ENCODE measurements at places on chromosomes 11 and 22.
A peak's percentile ranks its signal among the peaks of the same experiment; 100 is the strongest.

GRCh38 chr11:2171591-2172003, at the start of gene TH:
TSS of gene TH (minus strand) at chr11:2171815. CDS start at chr11:2171786, 29 bp downstream.
- DNase-seq = no peak

GRCh38 chr11:117962826-117963225, 23.4 kb upstream of the IL10RA start:
- no peak for DNase-seq

DNA sequence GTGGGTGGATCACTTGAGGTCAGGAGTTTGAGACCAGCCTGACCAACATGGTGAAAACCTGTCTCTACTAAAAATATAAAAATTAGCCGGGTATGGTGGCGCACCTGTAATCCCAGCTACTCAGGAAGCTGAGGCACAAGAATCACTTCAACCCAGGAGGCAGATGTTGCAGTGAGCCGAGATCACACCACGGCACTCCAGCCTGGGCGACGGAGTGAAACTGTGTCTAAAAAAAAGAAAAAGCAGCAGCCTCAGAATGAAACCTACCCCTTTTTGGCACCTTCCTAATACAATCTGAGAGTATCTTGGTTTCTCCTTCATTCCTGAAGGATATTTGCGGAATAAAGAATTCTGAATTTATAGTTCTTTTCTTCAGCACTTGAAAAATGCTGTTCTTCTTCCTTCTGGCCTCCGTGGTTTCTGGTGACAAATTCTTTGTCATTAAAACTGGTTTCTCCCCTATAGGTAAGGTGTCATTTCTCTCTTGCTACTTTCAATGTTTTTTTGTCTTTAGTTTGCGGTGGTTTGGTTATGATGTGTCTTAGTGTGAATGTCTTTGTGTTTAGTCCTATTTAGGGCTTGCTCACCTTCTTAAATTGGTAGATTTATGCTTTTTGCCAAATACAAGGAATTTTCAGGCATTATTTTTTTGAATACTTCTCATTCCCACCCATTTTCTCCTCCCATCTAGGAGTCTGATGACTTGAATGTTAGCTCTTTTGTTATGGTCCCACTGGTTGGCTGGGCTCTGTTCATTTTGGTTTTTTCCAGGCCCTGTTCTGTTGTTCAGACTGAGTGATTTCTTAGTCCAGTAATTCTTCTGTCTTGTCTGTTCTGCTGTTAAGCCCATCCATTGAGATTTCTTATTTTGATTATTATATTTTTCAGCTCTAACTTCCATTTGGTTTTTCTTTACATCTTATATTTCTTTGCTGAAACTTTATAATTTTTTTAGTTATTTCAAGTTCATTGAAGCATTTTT, 15.4 kb downstream of the ASRGL1 start:
- no peak for DNase-seq

- DNase-seq = no peak
These were observed 23.3 kb upstream of the MMP7 start for GRCh38 chr11:102553835-102554282.

DNA sequence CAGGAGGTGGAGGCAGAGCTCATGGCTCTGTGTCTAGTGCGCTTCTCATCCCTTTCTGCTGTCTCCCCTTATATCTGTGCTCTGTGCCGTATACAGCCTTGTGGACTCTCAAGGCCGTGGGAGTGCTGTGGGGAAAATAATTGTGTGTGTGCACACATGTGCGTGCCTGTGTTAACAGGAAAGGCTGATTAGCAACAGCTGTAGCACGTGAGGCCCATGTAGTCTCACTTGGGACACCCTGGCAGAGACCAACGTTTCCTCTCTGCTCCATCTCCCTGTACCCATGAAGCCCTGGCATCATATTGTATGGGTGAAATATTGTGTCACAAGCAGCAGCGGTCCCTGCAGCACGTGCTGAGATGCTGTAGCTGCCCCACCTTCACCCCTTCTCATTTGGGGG, 109.3 kb downstream of the LRRC32 start:
- DNase-seq = no peak

- DNase-seq = peak; percentile 45
These were observed 4.0 kb downstream of the TECTA start for GRCh38 chr11:121105063-121105480.

- DNase-seq = no peak
These were observed 12.8 kb upstream of the SPI1 start for GRCh38 chr11:47391077-47391583.

DNA sequence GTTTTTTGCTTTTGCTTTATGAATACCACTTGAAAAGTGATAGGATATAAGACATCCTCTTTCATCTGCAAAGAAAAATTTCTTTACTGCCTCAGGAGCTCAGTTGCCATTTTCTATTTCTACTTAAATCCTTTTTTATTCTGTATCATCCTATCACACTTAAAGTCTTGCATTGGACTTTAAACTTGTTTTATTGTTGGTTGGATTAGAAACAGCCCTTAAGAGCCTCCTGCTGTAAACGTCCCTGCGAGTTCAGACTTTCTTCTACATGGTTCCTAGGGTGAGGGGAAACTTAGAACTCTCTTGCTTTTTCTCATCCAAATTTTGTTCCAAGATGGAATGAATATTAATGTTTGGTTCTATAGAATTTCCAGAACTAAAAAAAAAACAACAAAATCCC, 234.3 kb downstream of the JRKL start:
- no peak for DNase-seq

DNA sequence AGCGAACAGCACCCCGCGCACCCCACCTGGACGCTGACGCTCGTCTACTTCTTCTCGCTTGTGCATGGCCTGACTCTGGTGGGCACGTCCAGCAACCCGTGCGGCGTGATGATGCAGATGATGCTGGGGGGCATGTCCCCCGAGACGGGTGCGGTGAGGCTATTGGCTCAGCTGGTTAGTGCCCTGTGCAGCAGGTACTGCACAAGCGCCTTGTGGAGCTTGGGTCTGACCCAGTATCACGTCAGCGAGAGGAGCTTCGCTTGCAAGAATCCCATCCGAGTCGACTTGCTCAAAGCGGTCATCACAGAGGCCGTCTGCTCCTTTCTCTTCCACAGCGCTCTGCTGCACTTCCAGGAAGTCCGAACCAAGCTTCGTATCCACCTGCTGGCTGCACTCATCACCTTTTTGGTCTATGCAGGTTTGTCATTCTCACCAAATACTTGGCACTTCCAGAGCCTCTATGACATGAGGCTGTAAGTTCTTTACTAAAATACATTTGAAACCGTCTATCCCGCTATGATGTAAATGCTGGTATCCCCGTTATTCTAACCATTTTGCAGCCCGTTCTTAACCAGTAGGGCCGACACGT, 535 bp downstream of the AQP11 start:
- DNase-seq = no peak

GRCh38 chr22:45828841-45829240, 148.1 kb downstream of the WNT7B start:
- DNase-seq = no peak

DNA sequence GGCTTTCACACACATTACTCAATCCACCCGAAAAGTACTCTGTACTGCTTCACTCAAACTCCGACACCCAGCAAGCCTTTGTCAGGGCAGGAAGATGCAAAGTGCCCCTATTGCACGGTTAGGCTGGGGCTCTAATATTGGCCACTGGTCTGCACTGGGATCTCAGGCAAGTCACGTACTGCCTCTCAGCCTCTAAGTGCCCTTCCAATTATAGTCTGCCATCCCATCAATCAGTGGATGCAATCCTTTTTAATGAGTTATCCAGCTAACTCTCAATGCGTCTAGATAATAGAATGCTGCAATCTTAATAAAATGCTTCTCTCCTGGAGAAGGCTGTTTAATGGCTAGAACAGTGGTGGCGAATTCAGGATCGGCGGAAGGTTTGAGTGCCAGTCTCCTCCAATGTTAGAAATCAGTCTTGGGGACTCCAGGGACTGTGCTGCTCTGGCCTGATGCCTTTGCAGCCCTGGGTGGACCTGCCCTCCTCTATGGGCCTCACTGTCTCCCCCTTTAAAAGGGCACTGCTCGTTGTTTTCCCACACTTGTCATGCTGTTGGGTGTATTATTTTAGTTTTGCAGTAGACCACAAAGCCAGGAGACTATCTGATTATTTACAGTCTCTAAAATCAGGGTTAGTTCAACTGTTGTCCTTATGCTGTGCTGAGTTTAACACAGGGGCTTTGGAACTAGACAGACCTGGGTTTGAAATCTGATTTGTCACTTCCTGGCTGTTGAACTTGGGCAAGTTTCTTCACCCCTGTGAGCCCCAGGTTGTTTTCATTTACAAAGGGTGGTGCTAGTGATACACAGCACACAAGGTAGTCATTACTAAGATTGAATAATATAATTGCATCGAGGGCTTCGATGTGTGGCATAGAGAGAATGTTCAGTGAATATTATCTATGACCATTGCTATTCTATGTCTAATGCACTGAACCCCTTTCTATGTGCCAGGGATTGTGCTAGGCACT, 36.7 kb downstream of the CLMP start:
- DNase-seq = no peak

- no peak for DNase-seq
These were observed 14.3 kb upstream of the CBX6 start for GRCh38 chr22:38886333-38886732.

GRCh38 chr11:39651857-39652461, 1807.5 kb downstream of the LRRC4C start:
- DNase-seq = no peak

DNA sequence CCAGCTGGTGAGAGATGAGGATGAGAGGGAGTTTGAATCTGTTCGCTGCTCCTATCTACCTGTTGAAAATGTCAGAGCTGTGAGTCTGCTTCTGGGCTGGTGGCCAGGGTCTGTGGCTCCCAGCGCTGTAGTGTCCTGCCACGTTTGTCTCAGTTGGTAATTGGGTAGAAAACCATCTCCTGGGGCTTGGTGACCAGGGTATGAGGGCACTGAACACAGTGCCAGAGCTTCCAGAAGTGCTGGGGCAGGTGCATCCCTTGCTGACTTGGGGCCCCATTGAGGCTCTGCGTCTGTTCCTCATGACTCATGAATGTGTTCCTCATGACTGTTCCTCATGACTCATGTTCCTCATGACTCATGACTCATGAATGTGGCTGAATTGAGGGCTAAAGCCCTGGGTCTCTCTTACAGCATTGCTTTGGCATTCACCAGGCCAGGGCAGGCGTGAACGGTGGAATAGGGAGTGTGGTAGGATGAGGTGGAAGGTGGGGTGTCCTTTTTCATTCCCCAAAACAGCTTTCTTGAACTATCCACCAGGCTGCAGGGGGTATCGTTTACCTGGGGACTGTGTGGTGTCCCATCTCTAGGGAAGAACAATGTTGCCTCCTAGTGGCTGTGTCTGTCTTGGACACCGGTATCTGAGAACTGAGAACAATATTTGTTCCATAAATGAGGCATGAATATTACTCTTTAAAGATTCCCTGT, 139.5 kb downstream of the COMMD9 start:
- peak; percentile 54 for DNase-seq

- DNase-seq = no peak
These were observed 45.8 kb downstream of the NCAM1 start for GRCh38 chr11:113006896-113007445.

- no peak for DNase-seq
These were observed 205.0 kb downstream of the CWF19L2 start for GRCh38 chr11:107252429-107253161.

- peak; percentile 58 for DNase-seq
These were observed 31.5 kb upstream of the CYB5R3 start for GRCh38 chr22:42680648-42681047.

- DNase-seq = peak; percentile 45
These were observed 13.0 kb downstream of the ACO2 start for GRCh38 chr22:41481925-41482318.

DNA sequence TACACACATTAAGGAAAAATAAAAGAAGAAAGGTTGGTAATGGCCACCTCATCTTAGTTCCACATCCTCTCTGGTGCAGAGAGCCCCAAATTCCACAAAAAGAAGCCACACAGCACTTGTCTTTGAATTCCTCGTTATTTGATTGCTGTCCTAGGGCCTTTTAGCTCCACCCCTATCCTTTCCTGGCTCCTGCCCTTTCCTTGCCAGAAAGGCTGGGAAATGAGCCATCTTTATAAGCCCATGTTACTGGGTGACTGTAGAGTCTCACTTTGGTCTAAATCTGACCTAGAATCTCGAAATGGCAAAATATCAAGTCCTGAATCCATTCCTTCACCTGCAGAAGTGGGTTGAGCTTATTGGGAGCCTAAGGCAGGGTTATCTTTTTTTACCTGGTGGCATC, 4.3 kb upstream of the TMEM132A start:
- no peak for DNase-seq

GRCh38 chr22:44797181-44797725, 44.9 kb downstream of the ARHGAP8 start:
- no peak for DNase-seq

GRCh38 chr11:76623884-76624419, 46.6 kb downstream of the LRRC32 start:
- no peak for DNase-seq

DNA sequence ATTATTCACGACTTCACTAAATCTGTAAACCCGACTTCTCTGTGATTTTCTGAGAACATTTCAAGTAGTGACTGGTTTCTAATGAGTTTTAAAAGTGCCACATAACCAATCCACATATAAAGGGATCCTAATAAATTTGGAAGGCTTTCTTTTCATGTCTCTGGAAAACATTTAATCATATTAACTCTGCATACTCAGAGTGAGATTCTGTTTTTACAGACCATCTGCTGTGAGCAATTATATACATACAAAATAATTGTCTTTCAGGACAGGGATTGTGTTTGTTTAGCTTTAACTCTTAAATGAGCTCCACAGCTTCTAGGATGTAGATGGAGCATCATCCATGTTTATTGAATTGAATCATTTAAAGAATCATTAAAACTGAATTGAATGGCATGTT, 65.1 kb downstream of the PRMT3 start:
- no peak for DNase-seq

DNA sequence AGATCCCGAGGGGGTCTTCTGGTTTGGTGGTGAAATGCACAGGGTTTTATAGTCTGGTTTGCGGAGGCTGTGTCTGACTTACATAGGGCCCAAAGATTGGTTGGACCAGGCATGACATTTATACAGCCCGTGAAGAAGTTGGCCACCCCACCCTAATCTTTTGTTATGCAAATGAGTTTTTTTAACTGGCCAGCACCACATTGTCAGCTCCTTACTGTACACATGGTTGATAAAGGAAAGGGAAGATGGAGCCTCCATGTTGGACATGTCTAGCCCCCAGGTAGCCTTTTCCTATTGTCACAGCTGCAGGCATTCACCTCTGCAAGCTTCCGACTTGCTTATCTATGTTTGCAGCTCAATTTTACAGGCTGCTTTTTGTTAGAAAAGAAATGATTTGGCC, 70.1 kb downstream of the WT1 start:
- DNase-seq = no peak

GRCh38 chr11:105046898-105047579, 1.9 kb upstream of the CARD16 start:
- DNase-seq = no peak

DNA sequence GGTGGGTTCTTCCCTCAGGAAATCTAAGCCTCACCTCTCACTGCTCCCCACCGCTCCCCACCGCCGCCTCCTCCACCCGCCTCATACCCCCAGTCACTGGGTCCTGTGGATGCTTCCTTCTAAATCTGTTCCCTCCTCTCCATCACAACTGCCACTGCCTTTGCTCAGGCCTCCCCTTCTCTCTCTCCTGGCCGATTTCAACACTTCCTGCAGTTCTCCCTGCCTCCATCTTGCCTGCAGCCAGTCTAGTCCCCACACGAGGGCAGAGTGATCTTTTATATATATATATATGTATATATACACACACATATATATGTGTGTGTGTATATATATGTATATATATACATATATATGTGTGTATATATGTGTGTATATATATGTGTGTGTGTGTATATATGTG, 27.8 kb downstream of the CREB3L1 start:
- DNase-seq = no peak

Data from gastrocnemius medialis (tissue), 4 donors.